Upper lobe of right lung (tissue), 1 donor: ENCODE measurements at places on chromosomes 2 and 18. TPM values are rescaled to one million over a fixed set of nuclear protein-coding genes. Genes with fewer than 3 reads are reported as not detected.

DNA sequence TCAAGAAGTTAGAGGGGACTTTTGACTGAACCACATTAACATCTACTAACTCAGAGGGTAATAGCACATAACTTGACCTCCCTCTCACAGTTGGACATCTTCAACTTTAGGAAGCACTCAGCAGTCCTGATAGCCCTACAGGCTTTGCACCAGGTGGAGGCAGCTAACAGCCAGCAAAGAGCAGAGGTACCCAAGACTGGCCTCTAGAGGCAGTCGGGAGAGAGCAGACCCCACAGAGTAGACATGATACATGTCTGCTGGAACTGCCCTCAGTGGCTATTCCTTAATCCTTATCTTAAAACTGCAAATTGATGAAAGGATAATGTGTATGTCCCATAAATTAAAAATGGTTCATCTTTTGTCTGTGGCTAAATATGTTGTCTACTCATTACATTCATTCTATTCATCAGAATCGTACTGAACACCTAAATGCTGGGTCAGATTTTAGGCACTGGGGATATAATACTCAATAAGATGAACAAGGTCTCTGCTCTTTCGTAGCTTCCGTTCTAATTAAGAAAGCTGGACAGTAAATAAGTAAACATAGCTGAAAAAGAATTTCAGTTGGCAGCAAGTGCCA lies 49.8 kb downstream of the CAB39 start:
- no peak for DNase-seq

Gene EFR3B
- total RNA-seq, result 10.7 TPM

Gene TSN
- total RNA-seq, result 48.2 TPM

DNA sequence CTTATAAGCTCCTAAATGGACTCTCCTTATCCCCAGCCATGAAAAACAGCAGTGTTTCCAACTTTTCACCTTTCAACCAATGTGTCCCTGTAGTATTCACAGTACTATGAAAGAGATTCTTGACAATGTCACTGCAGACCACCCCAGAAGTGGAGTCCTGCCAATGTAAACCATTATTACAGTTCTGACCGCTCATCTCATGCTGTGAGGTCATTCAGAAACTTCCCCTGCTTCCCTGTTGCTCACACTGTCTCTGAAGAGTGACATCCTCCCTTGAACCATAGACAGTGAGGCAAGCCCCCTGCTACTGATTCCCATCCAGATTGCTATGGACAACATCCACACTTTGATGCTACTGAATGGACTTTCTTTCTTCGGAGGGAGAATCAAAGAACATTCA lies 1523.7 kb upstream of the ACVR2A start:
- no peak for DNase-seq

- no peak for DNase-seq
Measured at GRCh38 chr2:189791338-189792042, 7.2 kb downstream of the PMS1 start.

DNA sequence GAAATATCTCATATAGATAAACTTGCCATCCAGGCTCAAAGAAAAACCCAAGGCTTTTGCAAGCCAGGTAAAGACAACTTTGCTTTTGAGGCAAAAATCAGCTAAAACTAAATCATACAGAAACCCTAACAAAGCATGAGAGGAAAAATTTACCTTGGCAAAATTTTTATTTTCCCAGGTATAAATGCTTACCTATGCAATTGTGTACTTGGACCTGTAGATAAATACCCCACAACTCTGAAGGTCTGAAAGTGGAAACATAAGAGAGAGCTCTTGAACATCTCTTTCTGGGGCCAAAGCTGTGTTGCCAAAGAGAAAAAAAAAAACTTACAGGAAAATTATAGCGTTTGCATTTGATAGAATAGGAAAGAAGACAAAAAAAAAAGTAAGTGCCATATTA lies 14.6 kb upstream of the CSRNP3 start:
- no peak for DNase-seq

GRCh38 chr2:152682663-152683062 lies 34.6 kb downstream of the PRPF40A start:
- no peak for DNase-seq

Gene RAX
- total RNA-seq, result not detected

- no peak for DNase-seq
Measured at GRCh38 chr2:28454016-28454930, 41.6 kb upstream of the PLB1 start.

- DNase-seq, result no peak
Measured at GRCh38 chr2:55160422-55160821, 71.7 kb downstream of the CLHC1 start.

Gene SLC5A7
- total RNA-seq, result 0.81 TPM

Gene MATN3
- total RNA-seq, result 11.7 TPM

DNA sequence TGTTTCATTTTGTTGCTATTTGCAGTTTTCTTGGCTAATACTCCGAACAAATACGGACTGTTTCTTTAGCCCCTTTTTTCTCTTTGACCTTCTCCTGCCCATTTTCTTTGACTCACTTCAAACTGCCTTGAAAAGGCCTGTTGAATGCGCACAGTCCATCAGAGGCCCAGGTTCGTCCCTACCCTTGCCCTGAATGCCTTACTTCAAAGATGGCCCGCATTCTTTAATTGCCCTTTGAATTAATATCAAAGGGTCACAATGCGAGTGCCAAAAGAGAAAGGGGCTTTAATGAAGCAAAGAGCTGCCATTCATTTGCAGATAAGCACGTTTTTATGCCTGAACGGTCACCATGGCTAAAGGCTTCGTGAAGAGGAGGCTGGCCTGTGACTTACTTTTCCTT lies 29.7 kb downstream of the PAX3 start:
- DNase-seq, result no peak

DNA sequence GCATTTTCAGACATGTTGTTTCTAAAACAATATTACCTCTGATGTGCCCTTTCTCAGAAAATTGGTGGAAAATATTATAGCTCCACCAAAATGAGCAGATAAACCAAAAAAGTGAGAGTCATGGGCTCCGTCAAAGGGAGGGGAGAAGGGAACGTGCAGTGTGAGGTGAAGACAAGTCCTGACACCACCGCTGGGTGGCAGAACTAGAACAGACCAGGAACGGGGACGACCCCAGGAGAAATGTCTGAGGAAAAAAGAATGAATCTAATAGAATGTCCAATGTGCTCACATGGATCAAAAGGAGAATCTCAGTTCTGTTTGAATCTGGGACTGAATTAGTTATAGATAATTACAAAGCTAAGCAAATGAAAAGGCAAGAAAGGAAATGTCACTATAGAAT lies 22.6 kb upstream of the BCL2 start:
- no peak for DNase-seq

DNA sequence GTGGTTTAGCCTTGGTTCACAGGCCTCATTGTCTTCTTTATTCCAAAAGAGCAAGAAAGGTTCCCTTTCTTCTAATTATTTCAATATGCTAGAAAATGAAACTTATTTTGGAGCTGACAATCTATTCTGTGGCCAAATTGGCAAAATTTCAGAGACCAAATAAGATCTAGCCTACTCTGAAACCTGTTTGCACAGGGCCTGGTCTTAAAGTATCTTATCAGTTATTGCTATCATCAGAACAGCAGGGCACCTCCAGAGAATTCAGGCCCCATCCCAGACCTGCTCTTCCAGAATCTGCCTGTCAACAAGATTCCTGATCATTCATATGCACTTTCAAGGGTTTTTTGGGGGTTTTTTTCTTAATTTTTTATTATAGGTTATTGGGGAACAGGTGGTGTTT lies 198.7 kb downstream of the ANAPC1 start:
- no peak for DNase-seq
